Central memory CD4-positive, alpha-beta T cell (primary cell): ENCODE measurements at places on chromosomes 11 and 22.

GRCh38 chr11:67310246-67311050 lies 7.1 kb downstream of the SSH3 start:
- DNase-seq = no peak

GRCh38 chr11:3836903-3837302 lies 3.9 kb downstream of the RHOG start:
- DNase-seq = peak; percentile 51

GRCh38 chr11:121291896-121292494 lies 576 bp upstream of the SC5D start:
- no peak for DNase-seq

GRCh38 chr11:116373104-116373944 lies 399.5 kb downstream of the BUD13 start:
- no peak for DNase-seq

GRCh38 chr22:20507253-20508066 lies at the start of gene MED15:
TSS of gene MED15 (plus strand) at chr22:20507610. CDS start at chr22:20507679, 69 bp downstream.
- peak; percentile 83 for DNase-seq

- no peak for DNase-seq
These were observed 201.3 kb downstream of the TMEM135 start for GRCh38 chr11:87239001-87239400.

- no peak for DNase-seq
These were observed 148.1 kb upstream of the BLID start for GRCh38 chr11:122264121-122264520.

DNA sequence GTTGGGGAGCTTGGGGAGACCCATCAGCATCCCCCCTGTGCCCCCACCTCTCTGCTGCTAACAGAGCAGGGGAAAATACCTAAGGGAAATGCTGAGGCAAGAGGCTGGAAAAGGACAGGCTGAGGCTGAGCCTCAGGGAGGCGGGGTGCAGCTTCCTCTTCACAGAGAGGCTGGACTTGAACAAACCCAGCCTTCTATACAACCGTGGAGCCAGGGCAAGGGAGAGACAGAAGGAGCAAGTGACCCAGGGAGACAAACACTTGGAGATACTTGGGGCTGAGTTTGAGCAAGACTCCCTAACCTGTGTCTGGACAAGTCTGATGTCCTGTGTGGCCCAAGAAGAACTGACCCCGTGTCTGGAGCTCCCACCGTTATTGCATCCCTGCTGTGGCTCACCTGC lies at the start of gene SLCO2B1:
SLCO2B1 (plus strand) TSS at position 229 of the 400 bp plus-strand sequence. CDS start 275 bp downstream, outside the sequence.
- DNase-seq = no peak

DNA sequence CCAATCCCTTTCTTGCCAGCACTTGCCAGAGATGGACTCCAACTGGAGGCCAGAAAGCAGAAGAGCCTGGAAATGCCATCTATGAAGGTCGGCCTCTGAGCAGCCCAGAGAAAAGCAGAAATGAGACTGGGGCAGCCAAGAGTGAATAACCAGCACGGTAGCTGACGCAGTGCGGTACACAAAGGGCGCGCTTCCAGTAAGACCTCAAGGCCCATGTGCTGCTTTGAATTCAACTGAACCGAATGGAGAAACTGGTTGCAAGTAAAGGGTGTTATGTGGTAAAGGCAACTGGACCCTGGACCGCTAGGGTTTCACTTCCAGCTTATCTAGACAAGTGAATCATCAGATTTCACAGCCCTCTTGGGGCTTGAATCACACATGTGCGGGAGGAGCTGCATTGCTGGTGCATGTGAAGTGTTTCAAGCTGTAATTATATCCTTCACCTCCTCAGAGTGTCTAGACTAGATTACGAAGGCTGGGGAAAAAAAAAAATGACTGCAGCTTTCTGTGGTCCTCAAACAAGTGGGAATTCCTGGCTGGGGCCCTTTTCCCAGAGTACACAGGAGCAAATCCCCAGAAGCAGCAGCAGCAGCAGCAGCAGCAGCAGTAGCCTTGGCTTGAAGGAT lies 128.9 kb downstream of the CCDC34 start:
- DNase-seq = no peak

DNA sequence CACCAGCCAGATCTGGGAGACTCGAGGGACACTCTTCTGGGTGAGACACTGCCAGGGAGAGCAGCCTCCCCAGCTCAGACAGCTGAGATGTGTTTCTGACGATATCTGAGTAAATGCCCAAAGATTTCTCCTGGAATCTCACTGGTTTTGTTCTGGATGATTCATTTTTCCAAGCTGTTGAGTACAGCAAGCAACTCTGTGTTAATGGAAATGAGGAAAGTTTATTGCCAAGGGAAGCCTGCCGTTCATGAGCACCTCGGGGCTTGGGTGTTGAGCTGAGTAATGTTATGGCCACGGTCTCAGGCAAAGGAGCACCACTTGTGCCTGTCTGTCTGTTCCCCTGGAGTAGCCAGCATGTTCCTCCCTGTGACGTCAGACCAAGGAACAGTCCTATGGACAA lies 1132.4 kb downstream of the BRD1 start:
- no peak for DNase-seq

GRCh38 chr11:1548221-1549070 lies 23.6 kb downstream of the DUSP8 start:
- DNase-seq = no peak

- no peak for DNase-seq
These were observed 730.6 kb downstream of the METTL15 start for GRCh38 chr11:28838741-28839140.

DNA sequence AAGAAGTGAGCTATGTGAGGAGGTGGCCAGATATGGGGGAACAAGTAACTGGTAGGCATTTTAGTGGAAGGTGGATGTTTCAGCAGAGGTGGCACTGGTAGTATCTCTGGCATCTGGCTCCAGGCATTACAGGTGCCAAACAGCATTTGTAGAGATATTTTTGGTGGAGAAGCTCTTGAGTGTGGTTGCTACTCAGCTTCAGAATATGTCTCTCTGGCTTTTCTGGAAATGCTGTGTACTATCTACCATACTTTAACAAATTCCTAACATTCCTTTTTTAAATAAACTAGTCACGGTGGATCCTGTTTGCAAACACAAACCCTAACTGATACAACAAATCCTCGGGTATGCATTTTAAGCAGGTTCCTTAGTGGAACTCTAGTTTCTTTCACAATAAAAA lies 128.0 kb downstream of the BARX2 start:
- DNase-seq = no peak

- DNase-seq = no peak
These were observed 2.6 kb downstream of the ZNRF3 start for GRCh38 chr22:28885939-28886338.

DNA sequence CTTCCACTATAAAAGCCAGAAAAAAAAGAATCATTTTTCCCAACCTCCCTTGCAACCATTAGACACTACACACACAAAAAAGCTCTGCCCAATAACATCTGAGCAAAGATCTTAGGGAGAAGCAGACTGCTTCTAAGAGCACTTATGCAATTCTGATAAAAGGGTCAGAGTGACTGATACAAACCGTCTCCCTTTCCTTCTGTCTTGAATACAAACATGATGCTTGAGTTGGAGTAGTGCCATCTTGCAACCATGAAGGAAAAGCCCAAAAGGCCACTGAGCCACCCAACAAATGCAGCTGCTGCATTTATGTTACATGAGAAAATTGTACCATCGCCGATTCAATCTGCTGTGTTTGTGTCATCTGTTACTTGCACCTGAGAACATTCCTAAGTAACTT lies 47.6 kb upstream of the EED start:
- no peak for DNase-seq

GRCh38 chr22:45996241-45997076 lies 19.5 kb upstream of the WNT7B start:
- DNase-seq = no peak

DNA sequence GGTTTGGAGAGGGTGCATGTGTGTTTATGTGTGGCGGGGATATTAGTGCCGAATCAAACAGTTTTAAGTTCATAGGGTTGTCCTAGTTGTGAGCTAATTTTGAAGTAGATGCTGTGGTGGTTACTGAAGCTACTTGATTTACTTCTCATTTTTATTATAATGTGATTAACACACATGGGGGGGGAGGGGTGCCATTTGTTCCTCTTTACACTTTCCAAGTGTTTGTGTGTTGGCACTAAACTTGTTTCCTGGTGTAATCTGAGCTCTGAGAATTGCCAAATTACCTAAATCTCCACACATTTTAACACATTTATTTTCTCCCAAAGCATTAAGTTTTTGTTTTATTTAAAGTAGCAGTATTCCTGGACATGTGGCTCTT lies 60.1 kb downstream of the ZNRF3 start:
- DNase-seq = no peak

- DNase-seq = no peak
These were observed 6.3 kb downstream of the OR52K2 start for GRCh38 chr11:4455419-4455818.
